Left cardiac atrium (tissue), 4 donors: ENCODE measurements at places on chromosomes 12 and 14. TPM values are rescaled to one million over a fixed set of nuclear protein-coding genes. Genes with fewer than 3 reads are reported as not detected.

Gene CIROP
- total RNA-seq = not detected

- DNase-seq = no peak
Measured at GRCh38 chr12:104414581-104415341, 42.0 kb upstream of the CHST11 start.

GRCh38 chr12:113918306-113918705 is 47.8 kb downstream of the RBM19 start:
- no peak for DNase-seq

Gene TUNAR
- total RNA-seq = not detected

Gene SLC10A1
- not detected for total RNA-seq

DNA sequence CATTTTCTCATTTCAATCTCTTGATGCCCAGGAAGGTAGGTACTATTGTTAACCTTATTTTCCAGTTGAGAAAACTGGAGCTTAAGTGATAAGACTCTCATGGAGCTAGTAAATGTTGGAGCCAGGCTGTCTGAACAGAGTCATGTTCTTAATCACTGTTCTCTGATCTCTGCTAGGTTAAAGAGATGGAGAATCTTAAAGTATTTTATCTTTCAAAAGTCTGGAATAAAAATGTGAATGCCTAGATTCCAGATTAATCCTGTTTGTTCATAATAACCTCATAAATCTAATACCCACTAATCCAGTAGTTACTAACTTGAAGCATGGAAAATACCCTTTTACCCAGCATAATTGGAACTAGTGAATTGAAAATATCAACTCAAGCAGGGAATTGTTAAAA is 341.0 kb upstream of the RGS6 start:
- DNase-seq = no peak

Gene ENO2
- total RNA-seq = 12.8 TPM

- DNase-seq = no peak
Measured at GRCh38 chr12:14802721-14803010, 612 bp downstream of the WBP11 start.

GRCh38 chr14:77257700-77258099 is 13.3 kb downstream of the NGB start:
- no peak for DNase-seq

- DNase-seq = no peak
Measured at GRCh38 chr14:44388306-44388705, 118.8 kb downstream of the FSCB start.

Gene SUPT16H
- total RNA-seq = 39.7 TPM

Gene ASPG
- 168 TPM for total RNA-seq

- no peak for DNase-seq
Measured at GRCh38 chr12:75323663-75324062, 6.5 kb downstream of the CAPS2 start.

Gene CD69
- total RNA-seq = 2.9 TPM

Gene WNT5B
- 1.8 TPM for total RNA-seq

GRCh38 chr14:69204753-69205152 is 13.5 kb downstream of the EXD2 start:
- DNase-seq = no peak

DNA sequence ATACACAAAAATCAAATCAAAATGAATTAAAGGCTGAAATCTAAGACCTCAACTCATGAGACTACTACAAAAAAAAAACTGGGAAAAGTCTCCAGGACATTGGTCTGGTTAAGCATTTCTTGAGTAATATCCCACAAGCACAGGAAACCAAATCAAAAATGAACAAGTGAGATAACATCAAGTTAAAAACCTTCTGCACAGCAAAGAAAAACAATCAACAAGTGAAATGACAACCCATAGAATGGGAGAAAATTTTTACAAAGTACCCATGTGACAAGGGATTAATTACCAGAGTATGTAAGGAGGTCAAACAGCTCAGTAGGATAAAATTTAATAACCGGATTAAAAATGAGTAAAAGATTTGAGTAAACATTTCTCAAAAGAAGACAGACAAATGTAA is 338.7 kb downstream of the SLC16A7 start:
- no peak for DNase-seq
